ENCODE measurements at places on chromosomes 16 and 17.

DNA sequence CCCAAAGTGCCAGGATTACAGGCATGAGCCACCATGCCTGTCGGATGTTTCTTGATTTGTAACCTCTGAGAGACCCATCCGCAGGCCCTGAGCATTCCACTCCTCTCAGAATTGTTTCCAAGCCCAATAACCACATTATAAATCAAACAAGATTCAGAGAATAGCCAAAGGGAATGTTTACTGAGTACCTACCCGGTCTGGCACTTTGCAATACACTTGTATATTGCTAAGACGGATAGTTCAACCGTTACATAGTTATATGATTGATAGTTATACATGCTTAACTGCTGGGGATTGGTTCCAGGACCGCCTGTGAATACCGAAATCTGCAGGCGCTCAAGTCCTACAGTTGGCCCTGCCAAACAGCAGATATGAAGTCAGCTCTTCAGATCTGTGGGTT, 3.0 kb upstream of the KAT8 start:
- DNase-seq, result no peak

- no peak for DNase-seq
These were observed 195.8 kb downstream of the IRX5 start for GRCh38 chr16:55126456-55126855.

DNA sequence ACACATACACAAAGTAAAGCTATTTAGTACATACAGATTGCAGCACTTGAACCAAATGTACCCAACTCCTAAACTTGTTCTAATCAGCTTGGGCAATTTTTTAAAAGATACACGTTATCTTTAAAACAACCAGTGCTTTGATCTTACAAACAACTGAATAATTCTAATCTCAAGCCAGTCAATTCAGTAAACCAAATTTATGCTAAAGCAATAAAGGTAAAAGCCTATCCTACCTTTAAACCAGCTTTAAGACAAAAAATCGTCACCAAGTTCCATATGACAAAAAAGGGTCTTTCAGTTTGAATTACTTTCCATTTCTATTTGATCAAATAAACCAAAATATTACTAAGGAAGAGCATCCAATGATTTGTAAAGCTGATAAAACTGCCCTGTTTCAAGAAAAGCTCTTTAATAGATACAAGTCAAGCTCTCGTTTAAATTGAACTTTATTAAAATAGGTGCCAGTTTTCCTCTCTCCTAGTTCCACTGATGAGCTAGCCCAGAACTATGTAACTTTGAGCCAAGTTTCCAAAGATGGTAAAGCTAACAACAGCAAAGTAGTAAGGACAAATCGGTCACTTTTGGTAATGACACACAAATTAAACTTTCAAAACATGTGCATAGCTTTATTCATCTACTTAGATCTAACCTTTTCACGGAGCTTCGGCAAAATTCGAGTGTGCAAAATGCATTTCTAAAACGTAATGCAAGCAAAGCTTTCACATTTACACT, 10.2 kb downstream of the CRYBA1 start:
- DNase-seq, result no peak

DNA sequence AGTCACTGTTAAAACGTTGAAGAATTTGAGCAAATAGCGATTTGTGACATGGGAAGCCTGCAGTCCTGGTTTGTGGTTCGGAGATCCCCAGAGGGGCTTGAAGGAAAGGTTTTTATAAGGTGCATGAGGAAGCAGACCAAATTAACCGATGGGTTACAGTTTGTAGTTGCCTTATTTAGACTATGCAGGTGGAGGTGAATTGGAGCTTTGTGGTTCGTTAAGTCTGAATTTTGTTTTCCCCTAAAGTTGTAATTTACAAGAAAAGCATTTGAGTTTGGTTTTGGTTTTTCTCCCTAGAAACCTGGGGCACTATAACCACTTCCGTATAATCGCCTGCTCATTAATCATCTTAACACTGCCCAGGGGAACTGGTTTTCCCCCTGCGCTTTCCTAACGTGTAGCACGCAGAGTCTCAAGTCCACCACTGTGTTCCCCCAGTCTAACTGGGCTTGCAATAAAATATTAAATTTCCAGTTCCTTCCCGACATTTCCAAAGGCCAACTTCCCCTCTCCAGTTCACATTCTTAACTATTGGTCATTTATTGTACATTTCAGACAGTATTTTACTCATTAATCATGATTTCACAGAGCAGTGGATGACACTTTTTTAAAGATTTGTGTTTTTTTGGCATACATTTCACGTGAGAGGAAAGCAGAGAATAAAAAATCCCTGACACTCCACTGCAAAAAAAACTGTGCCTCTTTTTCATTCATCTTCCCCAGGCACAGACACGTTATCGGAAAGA, 932 bp downstream of the ZNF267 start:
- peak; percentile 96 for DNase-seq

- DNase-seq, result no peak
These were observed 220.0 kb downstream of the NTN1 start for GRCh38 chr17:9241371-9241712.

- DNase-seq, result no peak
These were observed 225.7 kb downstream of the CBLN1 start for GRCh38 chr16:49055824-49056545.

DNA sequence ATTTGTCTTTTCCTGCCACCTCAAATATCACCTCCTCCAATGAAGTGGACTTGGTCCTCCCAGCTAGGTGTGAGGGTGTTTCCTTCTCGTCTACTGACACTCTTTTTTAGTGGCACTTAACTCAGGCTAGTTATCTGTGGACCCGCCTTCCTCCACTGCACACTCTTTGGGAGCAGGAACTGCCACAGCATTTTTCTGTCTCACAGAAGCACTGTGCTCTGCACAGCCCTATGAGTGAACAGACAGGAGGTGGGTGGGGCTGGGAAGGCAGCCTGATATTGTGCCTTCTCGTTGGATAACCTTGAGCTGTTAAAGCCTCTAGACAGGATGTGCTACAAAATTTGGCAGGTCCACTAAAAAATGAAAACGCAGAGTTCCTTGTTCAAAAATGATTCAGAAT, 31.9 kb upstream of the HOXB13 start:
- no peak for DNase-seq
